Activated CD4-positive, alpha-beta T cell treated with anti-CD3 and anti-CD28 coated beads, Interleukin-2, Interleukin-4, amounts not matched to agents 100 ng/mL and 50 ng/mL, durations not matched to agents 16 hours and 8 hours (primary cell): ENCODE measurements at places on chromosomes 1 and 21.

DNA sequence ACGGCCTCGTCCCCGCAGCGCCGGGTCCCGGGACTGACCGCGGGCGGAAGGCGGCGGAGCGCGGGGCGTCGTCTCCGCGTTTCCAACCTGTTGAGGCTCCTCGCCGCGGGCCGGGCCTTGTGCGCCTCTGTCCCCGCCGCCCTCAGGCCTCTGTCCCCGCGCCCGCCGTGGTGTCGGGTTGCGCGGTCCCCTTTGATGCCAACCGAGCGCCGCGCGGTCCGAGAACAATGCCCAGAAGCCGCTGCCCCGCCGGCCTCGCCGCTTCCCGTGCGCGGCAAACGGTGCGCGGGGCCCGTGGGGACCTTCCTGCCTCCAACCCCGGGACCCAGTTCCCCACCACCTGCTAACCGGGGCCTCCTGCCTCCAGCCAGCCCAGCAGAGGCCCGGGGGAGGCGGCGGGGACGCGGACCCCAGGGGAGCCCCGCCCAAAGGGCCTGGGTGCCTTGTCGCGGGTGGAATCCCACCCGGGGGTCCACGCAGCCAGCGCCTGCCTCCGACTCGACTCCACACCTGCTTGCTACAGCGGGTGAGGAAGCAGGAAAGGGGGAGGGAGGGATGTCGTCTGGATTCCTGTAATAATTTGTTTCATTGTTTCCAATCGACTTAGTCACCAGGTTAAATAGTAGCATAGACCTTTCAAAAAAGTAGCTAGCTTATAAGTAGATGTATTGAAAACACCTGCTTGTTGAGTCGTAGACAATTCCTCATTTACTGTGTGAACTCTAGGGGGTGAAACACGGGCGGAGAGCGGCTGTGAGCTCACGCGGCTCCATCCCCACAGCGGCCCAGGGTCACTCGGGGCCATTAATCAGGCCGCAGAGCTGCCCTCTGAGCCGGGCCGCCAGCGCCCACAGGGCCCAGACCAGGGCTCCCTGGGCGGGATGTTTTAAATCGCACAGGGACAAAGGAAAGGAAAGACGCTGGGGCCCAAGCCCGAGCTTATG, 1.1 kb downstream of the COL18A1 start:
- DNase-seq = no peak

GRCh38 chr1:159315381-159315780, 13.2 kb downstream of the FCER1A start:
- DNase-seq = no peak

GRCh38 chr1:66278260-66279021, 255.5 kb upstream of the SGIP1 start:
- DNase-seq = peak; percentile 31

DNA sequence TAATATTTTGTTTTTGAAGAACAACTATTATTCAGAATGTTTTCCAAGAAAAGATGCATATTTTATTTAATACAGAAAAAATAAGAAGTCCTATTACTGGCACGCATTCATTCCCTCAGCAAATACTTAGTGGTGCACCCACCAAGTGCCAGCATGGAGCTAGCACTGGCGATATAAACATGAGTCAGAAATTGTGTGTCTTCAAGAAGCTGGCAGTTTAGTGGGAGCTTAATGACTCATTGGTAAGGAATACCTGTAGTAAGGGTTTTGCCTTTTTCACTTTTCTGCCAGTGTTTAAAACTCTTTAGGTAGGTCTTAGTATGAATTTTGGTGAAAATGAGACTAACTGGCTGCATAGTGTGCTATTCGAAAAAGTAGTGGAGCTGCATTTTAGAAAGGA, 6.3 kb downstream of the MAGI3 start:
- DNase-seq = no peak

- DNase-seq = no peak
Measured at GRCh38 chr21:43316156-43316845, 110.6 kb downstream of the SIK1 start.

- no peak for DNase-seq
Measured at GRCh38 chr1:8992936-8993687, 33.1 kb downstream of the SLC2A7 start.

- no peak for DNase-seq
Measured at GRCh38 chr21:38925923-38926322, 120.2 kb downstream of the ETS2 start.

- no peak for DNase-seq
Measured at GRCh38 chr1:978835-979743, 2.8 kb downstream of the PERM1 start.

DNA sequence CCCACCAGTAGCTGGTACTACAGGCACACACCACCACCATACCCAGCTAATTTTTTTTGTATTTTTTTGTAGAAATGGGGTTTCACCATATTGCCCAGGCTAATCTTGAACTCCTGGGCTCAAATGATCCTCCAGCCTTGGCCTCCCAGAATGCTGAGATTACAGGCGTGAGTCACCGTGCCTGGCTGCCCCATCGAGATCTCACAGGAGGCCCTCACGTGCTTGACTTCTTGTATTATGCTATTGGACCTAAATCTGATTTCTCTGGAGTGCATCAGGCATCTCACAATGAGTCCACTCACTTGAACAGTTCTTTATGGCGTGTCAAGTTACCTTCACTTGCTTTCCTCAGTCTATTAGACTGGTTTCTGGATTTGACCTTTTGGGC, 9.3 kb upstream of the RSRP1 start:
- DNase-seq = no peak
